Epithelial cell of proximal tubule (primary cell): ENCODE measurements at places on chromosomes 12 and 14. TPM values are rescaled to one million over a fixed set of nuclear protein-coding genes. Genes with fewer than 3 reads are reported as not detected.

The MIP gene
- not detected in 2 replicates for total RNA-seq

The MAP1LC3B2 gene
- total RNA-seq = 0.29 TPM in 1 of 2 replicates, not detected in the other

The ALX1 gene
- not detected in 2 replicates for total RNA-seq

DNA sequence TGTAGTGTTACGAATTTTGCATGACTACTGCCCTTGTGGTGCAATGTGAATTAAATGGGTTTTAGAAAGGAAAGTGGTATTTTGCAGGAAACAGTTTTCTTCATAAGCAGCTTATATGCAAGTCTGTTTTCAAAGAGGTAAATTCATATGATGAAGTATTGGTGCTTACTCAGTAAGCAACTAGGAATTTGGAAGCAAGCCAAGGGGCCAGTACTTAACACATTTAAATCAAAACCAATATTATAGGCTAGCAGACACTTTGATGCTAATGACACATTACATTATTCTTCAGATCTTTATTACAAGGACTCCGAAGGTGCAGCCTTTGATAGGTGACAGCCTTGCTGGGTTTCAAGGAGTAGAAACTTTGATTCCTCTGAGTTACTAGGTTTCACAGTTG is 23.1 kb downstream of the MGAT4C start:
- no peak for DNase-seq

GRCh38 chr12:51951843-51952722 is 584 bp downstream of the ACVR1B start:
- DNase-seq = no peak

The CPSF2 gene
- total RNA-seq = 35.5 and 35.6 TPM in 2 replicates

DNA sequence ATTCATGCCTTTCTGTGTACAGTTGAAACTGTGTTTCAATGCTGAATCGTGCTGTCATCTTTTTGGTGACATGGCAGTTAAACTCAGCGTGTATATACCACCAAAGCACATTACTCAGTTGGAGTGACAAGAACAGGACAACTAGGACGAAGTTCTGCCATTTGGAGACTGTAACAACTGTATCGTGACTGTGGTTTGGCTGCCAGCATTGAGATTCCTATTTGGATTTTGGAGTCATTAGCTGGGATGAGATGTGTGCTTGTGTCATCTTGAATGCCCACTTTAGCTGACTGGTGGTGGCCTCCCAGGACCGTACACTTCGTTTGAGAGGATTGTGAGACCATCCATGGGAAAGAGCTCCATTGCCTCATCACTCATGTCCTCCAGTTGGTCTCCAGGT is 42.9 kb downstream of the FBXL14 start:
- no peak for DNase-seq

The LGMN gene
- total RNA-seq = 35.7 and 63.5 TPM in 2 replicates

DNA sequence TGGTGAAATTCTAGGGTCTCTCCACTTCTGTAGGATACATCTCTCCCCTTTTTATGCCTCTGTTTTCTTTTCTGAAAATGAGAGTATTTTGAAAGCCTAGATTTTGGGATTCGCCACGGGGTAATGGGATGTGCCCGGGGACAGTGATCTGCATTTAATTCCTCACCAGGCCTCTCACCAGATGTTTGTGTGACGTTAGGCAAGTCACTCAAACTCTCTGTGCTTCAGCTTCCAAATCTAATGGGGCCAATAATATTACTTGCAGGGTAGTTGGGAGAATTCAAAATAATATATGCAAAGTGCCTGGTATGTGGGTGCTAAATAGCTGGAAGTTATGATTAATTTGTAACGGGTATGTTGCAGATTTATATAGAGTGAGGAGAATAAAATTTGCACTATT is 78.8 kb downstream of the C12orf75 start:
- no peak for DNase-seq

DNA sequence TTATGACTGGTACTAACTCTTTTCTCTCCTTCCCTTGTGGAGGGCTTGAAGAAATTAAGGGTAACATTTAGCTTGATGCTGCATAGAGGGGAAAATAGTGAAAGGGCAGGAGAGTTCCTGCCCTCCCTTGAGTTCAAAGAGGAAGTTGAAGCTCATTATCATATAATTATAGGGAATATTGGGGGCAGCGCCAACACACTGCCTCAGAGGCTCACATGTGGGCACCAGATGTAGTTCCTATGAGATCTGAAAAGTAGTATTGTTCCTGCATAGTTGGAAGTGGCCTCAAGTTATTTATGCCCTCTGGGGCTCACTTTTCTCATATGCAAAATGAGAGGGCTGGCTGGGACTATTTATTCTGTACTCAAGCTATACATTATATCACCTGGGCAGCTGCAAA is 33.0 kb upstream of the FGF23 start:
- DNase-seq = no peak

GRCh38 chr12:8446642-8447547 is 8.9 kb upstream of the CLEC6A start:
- DNase-seq = no peak

- no peak for DNase-seq
Observed at GRCh38 chr14:90512329-90512991, 115.6 kb downstream of the CALM1 start.

DNA sequence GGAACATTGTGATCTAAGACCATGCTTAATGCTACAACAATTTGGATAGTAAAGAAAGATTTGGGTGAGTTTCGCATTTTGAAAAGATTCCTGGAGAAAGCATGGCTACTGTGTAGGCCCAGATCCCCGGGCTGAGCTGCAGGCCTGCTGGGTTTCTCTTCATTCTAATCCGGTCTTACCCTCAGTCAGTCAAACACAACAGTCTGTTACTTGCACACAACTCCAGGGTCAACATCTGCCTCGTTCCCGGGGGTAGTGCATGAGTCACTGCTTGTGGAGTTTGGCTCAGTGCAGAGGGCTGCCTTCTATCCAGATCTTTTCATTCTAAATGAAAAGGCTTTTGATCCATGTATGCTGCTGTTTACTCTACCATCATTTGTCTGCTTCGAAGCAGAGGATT is 60.4 kb upstream of the SEL1L start:
- DNase-seq = no peak

- DNase-seq = no peak
Observed at GRCh38 chr14:49553892-49554291, 32.3 kb downstream of the RPS29 start.

The CLEC2B gene
- total RNA-seq = not detected in 2 replicates

The A2M gene
- 0.17 and 0.29 TPM in 2 replicates for total RNA-seq

DNA sequence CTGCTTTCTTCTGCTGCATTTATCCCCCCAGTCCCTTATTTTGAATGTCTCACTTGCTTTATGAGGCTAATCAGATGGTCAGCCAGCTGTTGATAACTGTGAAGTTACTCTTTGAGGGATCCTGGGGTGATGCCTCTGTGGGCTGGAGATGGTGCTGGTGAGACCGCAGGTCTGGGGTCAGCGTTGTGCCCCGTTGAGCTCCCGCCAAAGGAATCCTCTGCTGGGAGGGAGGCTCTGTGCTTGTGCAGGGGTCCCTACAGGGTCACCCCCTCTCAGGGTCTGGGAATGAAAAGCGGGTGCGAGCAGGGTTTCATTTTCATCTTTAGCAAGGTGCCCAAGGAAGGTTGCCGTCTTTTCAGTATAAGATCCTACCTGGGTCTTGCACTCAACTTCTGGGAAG is 161.2 kb upstream of the RTL1 start:
- no peak for DNase-seq

- DNase-seq = no peak
Observed at GRCh38 chr12:13000616-13000924, 505 bp upstream of the HEBP1 start.

DNA sequence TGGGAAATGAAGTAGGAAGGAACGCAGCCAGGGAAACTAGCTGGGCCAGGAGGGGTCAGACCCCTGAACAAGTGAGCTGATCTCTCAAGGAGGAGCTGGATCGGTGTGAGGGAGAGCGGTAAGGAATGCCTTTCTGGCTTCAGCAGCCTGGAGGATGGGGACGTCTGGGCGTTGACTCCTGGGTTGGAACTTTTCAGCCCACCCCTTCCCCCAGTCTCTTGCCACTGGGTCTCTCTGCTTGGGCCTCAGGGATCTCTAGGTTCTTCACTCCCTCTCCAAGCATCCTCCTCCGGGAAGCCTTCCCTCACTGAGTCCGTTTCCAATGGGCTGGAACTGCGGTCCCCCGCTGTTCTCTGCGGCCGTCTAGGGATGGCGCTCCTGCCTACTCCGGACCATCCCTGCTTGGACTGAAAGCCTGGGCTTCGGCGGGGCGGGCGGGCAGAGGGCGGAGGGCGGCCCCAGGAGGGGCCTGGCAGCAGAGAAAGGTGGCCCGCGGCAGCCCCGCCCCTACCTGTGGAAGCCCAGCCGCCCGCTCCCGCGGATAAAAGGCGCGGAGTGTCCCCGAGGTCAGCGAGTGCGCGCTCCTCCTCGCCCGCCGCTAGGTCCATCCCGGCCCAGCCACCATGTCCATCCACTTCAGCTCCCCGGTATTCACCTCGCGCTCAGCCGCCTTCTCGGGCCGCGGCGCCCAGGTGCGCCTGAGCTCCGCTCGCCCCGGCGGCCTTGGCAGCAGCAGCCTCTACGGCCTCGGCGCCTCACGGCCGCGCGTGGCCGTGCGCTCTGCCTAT is at the start of gene KRT7:
Gene KRT7, plus strand, starts transcription at position 570 of the 788 bp plus-strand sequence. Its CDS starts 54 bp downstream, at position 624.
- no peak for DNase-seq

GRCh38 chr12:26046906-26047305 is 77.9 kb downstream of the BHLHE41 start:
- no peak for DNase-seq

DNA sequence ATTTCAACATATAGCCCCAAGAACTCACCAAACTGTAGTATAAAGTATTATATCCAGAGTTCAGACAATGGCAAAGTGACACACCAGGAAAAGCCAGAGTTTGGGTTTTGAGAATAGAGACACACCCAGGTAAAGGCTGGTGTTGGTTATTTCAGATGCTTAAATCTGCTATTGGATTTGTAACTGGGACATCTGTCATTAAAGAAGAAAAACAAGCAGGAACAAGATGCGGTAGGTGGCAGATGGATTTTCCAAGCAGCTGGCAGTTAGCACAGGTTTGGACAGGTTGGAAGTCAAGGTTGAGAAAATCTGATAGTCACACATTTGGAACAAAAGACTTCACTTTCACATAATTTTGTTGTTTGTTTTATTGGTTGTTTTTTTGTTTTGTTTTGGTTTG is 14.4 kb upstream of the CDK17 start:
- DNase-seq = no peak
